ENCODE measurements at places on chromosomes 7 and 10.

- no peak for DNase-seq
These were observed 16.7 kb upstream of the CFAP46 start for GRCh38 chr10:132958883-132959558.

DNA sequence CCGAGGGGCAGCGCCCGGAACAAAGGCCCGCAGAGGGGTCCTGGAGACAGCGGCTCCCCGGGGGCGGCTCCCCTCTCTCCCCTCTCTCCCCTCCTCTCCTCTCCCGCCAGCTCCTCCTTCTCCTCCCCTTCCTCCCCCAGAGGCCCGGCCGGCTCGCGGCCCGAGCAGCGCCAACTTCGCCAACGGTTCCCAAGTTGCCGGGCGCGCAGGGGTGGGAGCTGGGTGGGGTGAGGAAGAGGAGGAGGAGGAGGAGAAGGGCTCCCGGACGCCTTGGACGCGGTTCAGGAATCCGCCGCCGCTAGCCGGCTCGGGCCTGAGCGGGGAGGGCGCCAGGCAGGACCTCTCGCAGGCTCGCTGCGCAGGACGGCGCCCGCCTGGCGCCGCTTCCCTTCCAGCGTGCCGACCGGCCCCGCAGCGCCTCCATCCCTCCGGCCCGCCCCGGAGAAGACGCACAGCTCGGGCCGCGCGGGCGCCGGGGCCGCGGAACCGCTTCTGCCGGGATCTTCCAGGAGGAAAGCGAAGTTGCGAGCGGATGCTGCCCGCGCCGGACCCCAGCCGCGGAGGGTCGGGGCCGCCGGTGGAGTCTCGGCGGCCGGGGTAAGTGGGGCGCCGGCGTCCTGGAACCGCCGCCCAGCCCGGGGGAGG, at the start of gene CHST3:
Gene CHST3 (plus strand): TSS at position 298 of the 645 bp plus-strand sequence. CDS start 41,448 bp downstream, outside the sequence.
- DNase-seq = peak; percentile 65

- DNase-seq = no peak
These were observed 43.6 kb upstream of the ZNF32 start for GRCh38 chr10:43692051-43692825.

DNA sequence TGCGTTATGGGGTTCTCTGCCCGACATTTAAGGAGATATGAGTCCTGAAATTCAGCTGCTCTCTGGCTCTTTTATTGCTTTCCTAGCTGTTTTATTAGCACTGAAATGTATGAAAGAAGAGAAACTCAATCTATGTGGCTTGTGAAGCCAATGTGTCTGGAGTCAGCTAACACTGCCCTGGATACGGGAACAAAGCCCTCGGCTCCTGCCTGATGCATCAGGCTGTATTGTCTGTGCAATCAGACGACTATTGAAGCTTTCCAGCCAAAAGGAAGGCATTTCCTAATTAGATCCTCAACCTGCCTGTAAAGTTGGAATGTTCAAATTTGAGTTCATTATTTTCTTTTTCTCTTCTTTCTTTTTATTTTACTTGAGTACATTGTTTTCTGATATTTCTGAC, 22.0 kb upstream of the TM9SF3 start:
- no peak for DNase-seq

- no peak for DNase-seq
These were observed 115.1 kb downstream of the PKD1L1 start for GRCh38 chr7:47833211-47833610.
